WTC11 (cell line): ENCODE measurements at places on chromosomes 13 and 19.

GRCh38 chr19:8635422-8635821 lies 5.0 kb downstream of the NFILZ start:
- DNase-seq = no peak

GRCh38 chr13:65063753-65064152 lies 2166.4 kb downstream of the PCDH9 start:
- DNase-seq = no peak

- no peak for DNase-seq
Observed at GRCh38 chr19:2774953-2775555, 8.0 kb downstream of the SGTA start.

DNA sequence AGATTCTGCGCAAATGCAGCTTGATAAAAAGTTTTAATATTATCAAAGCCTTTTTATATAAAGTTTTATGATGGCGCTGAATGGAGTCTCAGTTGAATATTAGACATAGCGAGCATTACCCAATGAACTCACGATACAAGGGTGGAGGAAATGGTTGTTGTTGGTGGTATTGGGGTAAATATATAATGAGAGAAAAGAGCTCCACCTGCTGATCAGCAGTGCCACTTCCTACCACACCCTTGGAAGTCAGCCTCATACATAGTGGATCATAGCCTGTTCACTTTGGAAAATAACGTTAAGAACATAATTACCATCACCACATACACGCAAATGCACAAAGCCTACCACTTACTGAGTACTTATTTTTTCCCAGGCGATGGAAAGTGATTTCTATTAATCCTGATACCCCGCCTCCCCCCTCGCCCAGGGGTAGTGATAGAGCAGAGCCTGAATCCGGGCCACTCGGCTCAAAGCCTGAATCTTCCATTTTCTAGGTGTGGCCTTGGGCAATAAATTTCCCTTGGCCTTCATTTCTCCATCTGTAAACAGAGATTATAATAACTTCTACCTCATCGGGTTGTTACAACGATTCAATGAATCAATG lies 358.3 kb downstream of the KLF5 start:
- DNase-seq = no peak

DNA sequence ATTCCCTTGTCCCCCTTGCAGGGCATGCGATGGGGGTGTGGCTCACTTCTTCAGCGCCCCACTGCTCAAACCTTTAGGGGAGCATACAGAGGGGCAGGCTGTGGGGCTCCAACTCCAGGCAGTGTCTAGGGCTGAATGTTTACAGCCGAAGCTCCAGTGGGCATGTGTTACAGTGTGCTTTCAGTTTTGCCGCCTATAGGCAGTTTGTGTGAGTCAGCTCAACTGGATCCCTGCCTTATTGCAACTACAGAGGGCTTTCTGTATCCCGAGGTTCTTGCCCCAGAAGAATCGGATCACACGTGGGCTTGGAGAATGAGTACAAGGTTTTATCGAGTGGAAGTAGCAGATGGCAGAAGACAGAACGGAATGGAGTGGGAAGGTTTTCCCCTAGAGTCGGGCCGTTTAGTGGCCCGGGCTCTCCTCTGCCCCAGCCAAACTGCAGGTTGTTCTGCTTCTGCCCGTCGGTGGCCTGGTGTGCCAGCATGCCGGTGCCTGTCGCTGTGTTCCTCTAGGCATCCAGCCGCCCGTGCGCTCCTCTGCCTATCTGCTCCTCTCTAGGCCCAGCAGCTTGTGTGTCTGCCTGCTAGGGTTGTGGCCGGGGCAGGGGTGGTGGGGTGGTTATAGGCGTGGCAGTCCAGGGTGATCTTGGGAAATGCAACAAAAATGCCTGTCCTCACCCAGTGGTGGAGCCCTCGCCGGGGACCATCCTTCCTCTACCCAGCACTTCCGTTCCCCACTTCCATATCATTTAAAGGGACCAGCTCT lies 435.9 kb upstream of the SGCG start:
- no peak for DNase-seq

GRCh38 chr13:93430381-93430780 lies 203.8 kb downstream of the GPC6 start:
- DNase-seq = no peak

- no peak for DNase-seq
Observed at GRCh38 chr13:77042566-77043177, 15.7 kb upstream of the FBXL3 start.

DNA sequence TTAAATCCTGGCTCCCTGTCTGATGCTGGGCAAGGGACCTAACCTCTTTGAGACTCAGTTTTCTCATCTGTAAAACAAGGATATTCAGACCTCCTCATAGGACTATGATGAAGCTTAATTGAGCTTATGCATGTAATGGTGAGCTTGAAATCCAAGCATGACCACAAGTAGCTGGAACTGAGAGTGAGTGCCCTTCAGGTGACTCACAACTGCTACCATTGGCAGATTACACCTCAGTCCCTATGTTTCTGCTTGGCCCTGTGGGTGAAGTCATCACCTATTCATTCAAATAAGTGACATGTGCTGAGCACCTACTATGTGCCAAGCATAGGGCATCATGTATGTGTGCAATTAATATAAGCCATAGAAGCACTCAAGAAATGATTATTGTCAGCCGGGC lies 25.7 kb downstream of the NOVA2 start:
- DNase-seq = no peak

GRCh38 chr19:13899393-13899792 lies 6.5 kb downstream of the BRME1 start:
- DNase-seq = no peak

- DNase-seq = no peak
Observed at GRCh38 chr19:14718522-14719116, 28.8 kb downstream of the ZNF333 start.

GRCh38 chr19:48573163-48573505 lies 21.2 kb downstream of the SULT2B1 start:
- DNase-seq = no peak

DNA sequence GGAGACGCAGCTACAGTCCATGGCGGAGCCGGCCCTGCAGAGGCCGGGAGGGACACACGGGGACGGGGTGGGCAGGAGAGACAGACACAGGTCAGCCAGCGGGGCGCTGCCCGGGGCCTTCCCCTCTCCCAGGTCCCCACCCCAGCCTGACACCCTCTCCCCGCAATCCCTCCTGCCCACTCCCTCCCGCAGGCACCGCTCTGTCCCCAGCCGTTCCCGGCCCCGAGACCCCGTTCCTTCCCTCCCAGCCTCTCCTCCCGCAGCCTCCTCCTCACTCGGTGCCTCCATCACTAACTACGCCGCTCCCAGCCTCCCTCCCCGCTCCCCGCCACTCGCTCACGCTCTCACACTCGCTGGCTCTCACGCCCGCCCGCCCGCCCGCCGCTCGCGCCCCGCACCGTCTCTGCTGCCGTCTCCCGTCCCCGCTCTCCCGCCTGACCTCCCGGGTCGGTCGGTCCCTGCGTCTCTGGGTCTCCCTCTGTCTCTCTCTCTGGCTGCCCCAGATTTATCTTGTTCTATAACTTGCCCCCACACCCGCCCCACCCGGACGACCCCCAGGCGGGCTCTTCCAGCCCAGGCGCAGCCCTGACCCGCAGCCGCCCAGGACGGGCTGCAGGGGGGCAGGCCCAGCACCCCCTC lies 15.2 kb downstream of the ERFL start:
- peak; percentile 48 for DNase-seq

GRCh38 chr13:40505196-40505595 lies 161.2 kb downstream of the FOXO1 start:
- DNase-seq = no peak

GRCh38 chr19:32173836-32174235 lies 171.6 kb upstream of the ZNF507 start:
- no peak for DNase-seq

GRCh38 chr13:58908019-58908679 lies 1255.6 kb downstream of the DIAPH3 start:
- no peak for DNase-seq

DNA sequence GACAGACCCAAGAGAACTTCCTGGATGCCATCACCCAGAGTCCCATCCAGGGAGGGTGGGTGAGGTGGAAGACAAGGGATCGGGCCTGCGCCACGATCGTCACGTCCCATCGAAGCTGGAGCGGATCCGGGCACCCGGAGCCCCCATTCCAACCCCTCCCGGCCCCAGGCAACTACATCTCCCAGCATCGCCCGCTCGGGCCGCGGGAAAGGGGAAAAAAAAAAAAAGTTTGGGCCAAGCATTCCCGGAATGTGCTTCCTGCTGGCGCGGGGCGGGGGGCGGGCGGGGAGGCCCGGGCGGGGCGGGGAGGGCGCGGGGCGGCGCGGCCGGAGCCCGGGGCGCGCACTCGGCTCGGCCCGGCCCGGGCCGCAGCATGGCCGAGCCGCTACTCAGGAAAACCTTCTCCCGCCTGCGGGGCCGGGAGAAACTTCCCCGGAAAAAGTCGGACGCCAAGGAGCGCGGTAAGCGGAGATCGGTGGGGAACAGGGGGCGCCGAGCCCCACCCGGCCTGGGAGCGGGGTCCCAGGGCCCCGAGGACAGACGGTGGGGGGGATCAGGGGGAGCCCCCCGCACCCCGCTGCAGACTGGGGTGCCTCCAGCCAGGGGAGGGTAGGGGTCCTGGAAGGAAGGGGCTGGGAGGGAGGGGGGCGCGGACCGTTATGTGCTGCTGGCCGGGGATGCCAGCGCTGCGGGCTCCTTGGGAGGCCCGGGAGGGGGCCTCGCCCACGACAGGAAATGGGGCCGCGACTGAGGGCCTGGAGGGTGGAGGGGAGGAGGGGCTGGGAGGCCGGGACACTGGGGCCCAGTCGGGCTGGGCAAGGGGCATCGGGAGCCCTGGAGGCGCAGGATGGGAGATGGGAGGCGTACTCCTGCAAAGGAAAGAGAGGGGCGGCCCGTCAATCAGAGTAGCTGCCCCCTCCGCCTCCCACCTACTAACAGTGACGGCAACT lies at the start of gene SYDE1:
Gene SYDE1 (plus strand): TSS at position 341 of the 950 bp plus-strand sequence. CDS start 33 bp downstream, at position 374.
- DNase-seq = peak; percentile 71

- no peak for DNase-seq
Observed at GRCh38 chr13:25816239-25816638, 235.6 kb downstream of the SHISA2 start.

DNA sequence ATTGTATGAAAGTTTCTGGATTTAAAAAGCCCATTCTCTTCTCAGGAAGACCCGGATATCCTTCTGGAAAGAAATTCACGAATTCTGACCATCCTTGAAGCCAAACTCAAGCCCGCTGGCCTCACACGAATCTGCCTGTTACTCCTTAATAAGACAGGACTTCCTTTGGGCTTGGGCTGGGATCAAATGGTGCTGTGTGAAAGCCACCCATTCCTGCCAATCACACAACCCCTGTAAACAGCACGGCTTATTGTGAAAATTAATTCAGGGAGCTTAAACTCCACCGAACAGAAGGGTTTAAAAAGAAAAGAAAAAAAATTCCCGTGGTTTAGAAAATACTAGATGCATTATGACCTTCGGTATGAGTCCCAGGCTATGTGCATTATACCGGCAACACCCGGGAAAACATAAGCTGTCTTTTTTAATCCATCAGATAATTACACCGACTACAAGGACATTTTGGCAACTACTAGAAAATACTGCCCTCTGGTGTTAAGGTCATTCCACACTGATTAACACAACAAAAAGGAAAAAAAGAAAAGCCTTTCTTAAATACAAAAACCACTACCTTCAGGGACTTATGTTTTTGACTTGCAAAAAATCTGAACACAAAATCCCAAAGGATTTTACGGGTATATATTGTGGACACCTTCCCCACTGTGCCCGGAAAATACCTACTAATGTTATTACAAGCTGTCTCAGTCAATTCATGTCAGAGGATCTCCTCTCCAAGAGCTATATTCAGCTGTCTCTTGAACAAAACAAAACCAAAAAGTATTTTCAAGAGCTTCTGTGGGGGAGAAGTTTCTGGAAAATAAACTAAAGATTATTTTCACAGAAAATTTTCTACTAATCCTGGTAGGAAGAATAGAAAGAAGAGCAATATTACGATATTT lies 76.0 kb upstream of the LSM14A start:
- peak; percentile 16 for DNase-seq

DNA sequence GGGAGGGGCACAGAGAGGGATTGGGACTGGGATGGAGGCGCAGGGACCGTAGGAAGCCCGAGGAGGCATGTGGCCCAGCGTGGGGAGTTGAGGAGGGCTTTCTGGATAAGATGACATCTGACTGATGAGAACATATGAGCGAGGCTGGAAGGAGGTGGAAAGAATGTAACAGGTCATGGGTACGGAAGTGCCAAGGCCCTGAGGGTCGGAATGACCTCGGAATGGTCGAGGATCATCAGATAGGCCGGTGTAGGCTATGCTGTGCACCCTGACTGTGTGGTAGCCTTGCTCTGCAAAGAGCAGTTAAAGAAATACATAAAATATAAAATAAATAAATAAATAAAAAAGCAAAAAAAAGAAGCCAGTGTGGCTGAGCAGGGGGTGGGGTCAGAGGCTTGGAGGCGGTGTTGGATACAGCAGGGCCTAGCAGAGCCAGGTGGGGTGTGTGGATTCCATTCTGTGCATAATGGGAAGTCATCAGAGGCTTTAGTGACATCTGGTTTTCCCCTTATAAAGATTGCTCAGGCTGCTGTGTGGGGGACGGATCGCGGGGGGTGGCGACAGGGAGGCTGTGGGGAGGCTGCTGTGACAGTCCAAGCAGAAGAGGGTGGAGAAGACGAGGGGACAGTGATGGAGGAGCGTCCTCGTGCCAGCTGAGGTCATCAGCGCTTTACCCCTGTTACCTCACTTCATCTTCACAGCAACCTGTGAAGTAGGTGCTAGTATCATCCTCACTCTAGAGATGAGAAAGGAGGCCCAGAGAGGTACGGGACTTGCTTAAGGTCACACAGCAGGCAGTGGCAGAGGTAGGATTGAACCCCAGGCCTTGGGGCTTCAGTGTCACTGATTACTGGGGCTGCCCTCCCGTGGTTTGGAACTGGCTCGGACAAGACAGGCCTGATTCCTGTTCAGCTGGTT lies 5.0 kb downstream of the PAK4 start:
- no peak for DNase-seq

DNA sequence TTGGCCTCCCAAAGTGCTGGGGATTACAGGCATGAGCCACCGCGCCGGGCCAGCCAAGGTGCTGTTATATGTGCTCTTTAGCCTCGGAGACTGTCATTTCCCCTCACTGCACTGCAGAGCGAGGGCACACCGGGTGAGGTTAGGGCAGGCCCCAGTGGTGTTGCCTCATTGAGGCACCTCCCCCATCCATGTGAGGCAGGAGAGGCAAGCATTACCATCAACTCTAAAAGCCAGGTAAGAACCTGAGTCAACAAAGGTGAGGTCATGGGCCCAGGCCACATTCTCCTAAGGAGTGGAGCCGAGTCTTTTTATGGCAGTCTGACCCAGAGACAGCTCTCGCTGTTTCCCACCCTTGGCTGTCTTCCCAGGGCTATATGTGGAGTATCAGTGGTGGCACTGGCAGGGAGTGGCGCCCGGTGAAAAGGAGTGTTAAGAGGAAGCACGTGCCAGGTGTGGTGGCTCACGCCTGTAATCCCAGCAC lies 10.9 kb downstream of the B3GNT8 start:
- no peak for DNase-seq

GRCh38 chr19:47111006-47111621 lies 2.5 kb downstream of the ZC3H4 start:
- DNase-seq = no peak
